ENCODE measurements at places on chromosomes 13 and 19. TPM values are rescaled to one million over a fixed set of nuclear protein-coding genes. Genes with fewer than 3 reads are reported as not detected.

TEAD2 gene
- 27.6 TPM for total RNA-seq

NLRP7 gene
- not detected for total RNA-seq

ADGRE2 gene
- 1.4 TPM for total RNA-seq

HIF3A gene
- total RNA-seq = 18.8 TPM

NAPSA gene
- 0.16 TPM for total RNA-seq

PSG2 gene
- total RNA-seq = not detected

SIGLEC5 gene
- total RNA-seq = not detected

NALCN gene
- 0.18 TPM for total RNA-seq

HCN2 gene
- 4.2 TPM for total RNA-seq

DNAJC3 gene
- 61.4 TPM for total RNA-seq

PLA2G4C gene
- total RNA-seq = 4.5 TPM

MAP2K2 gene
- 177 TPM for total RNA-seq

GTF3A gene
- 71.5 TPM for total RNA-seq

NCLN gene
- total RNA-seq = 63.9 TPM

ZNF737 gene
- total RNA-seq = 6.3 TPM

CGB1 gene
- not detected for total RNA-seq

KIR2DL4 gene
- not detected for total RNA-seq

CEACAM5 gene
- total RNA-seq = not detected

RFPL4AL1 gene
- not detected for total RNA-seq

CD320 gene
- 66.4 TPM for total RNA-seq

DPF1 gene
- 4.7 TPM for total RNA-seq

MATK gene
- not detected for total RNA-seq

SLC46A3 gene
- total RNA-seq = 3.9 TPM

SIAH3 gene
- not detected for total RNA-seq

DENND1C gene
- total RNA-seq = not detected

TMIGD2 gene
- total RNA-seq = not detected

KASH5 gene
- total RNA-seq = not detected

LRFN3 gene
- total RNA-seq = 5.0 TPM
